Stimulated activated CD4-positive, alpha-beta T cell treated with anti-CD3 and anti-CD28 coated beads, Interleukin-1b, Interleukin-23, amount 100 ng/mL, for 4 hours (primary cell): ENCODE measurements at places on chromosomes 2 and 18.

DNA sequence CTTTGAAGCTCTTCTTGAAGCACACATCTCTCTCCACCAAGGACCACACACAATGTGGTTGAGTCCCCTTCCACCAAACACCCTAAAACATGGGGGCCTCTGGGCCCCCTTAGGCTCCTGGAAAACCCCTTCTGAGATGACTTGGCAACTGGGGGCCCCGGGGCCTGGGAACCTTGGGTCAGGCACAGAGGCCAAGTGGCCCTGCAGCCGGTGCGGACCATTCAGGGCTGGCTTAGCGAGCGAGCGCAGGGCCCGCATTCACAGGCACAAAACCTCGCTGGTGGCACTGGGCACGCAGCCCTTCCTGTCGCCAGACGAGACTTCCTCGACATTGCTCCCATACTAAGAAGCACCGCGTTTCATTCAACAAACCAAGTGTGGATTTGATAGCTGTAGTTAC, 111.2 kb upstream of the ID2 start:
- DNase-seq, result no peak

DNA sequence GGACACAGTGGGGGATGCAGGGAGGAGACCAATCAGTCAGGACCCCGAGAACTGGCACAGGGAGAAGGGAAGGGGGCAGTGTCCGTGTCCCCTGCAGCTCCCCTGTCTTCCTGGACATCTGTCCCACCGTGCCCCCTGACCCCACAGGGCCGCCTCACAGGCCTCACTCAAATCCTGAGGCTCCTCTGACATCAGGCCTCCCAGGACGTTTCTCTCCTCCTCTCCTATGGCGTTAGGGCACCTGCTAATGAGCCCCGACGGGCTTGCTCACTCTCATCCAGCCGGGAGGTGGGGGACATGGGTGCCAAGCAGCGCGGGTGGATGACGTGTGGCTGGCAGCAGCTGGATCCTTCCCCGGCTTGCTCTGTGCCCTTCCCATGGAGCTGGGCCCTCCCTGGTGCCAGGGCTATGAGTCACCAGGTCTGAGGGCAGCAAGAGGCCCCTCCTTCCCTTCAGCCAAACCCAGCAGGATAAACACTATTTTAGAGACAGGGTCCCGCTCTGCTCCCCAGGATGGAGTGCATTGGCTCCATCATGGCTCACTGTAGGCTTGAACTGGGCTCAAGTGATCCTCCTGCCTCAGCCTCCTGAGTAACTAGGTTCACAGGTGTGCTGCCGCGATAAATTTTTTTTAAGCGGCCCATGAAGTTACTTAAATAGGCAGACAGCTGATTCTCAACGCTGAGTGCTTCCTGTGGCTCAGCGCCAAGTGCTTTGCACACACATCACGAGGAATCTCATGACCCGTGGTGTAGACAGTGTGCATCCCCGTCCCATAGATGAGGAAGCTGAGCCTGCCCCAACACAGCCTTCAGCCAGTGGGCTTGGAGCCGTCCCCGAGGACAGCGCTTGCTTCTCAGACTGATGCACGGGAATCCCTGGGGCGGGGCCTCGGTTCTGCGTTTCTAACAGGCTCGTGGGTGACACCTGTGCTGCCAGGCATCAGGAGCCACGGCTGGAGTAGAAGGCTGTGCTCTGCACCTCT, 64.5 kb upstream of the HDAC4 start:
- DNase-seq, result no peak

DNA sequence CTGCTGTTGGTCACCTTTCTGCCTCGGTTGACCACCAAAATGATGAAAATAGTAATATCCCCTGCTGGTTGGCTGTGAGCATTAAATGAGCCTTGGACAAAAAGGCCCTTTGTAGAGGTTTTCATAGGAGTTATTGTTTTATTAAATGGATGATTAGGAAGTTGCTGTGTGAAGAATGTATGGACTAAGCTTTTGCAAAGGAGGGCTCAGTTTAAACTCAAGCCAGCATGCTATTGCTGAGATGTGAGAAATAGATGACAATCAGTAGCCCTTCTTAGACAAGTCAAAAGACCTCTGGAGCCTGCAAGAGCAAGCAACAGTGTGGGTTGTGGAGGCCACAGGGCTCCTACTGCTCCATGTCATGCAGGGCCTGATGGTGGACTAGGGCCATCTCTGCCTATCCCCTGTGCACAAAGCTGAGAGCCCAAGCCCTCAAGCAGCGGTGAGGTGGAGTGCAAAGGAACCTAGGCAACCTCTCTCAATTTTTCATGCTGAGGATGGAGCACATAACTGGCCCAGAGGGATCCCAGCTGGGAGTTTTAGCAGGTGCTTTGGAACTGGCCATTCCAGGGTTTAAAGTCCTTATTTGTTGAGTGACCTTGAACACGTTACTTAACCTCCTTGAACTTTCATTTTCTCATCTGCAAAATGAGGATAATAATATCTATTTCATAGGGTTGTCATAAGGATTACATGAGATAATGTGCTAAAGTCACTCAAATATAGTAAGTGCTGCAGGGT, 37.1 kb downstream of the FOSL2 start:
- no peak for DNase-seq

DNA sequence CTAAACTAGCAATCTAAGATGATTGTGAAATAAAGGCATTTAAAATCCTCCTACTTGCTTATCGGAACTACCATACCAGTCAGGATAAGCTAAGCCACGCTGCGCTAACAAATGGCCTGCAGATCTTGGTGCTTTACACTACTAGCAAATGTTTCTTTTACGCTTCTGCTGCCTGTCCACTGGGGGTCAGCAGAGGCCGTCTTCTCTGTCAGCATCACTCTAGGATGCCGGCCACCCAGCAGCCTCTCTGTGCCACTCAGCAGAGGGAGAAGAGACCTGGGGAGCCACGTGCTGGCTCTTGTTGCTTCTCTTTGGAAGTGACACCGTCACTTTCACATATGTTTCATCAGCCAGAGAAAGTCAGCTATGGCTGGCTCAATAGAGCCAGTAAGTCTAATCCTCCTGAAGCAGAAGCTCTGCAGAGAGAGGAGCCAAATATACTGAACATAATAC, 36.6 kb downstream of the COPS8 start:
- DNase-seq, result peak; percentile 6

- DNase-seq, result no peak
Observed at GRCh38 chr18:23350188-23350587, 102.9 kb upstream of the RIOK3 start.

- no peak for DNase-seq
Observed at GRCh38 chr2:206352571-206352970, 78.1 kb downstream of the ZDBF2 start.

- DNase-seq, result no peak
Observed at GRCh38 chr2:104539649-104540048, 314.3 kb upstream of the POU3F3 start.
